ENCODE measurements at places on chromosomes 12 and 14.

DNA sequence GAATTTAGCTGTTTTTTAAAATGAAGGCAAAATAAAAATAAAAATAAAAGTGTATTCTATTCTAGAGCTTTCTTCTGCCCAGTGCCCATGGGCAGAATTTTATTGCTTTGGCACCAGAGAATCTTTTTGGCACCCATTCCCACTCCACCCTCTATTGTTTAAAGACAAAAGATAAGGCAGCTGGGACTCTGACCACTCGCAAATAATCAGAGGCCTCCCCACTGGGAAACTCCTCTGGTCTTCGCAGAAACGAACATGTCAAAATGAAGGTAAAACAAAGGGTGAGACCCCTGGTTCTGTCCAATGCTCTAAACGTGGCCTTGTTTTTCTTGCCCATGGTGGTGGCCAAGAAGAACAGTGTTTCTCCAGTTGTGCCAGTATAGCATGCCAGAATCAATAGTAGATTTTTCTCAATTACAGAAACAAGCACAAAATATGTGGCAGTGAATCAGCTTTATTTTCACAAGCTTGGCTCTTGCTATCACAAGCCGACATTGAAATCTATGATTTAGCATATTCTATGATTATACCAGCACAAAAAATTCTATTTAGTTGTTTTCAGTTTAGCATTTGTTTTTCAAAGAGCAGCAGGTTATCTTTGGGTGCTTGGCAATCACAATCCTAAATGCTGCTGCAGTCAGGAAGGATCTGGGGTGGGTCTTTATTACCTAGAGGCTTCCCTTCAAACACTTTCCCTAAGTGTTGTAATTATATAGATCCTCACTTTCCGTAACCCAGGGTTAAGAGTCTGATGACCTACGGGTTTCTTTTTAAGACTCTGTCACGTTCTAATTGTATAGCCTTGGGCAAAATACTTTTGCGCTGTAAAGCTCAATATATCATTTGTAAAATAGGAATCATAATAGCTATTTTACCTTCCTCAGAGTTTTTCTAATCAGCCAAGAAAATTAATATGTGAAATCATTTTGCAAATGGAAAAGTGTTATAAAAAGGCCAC lies 50.5 kb downstream of the KITLG start:
- no peak for DNase-seq

DNA sequence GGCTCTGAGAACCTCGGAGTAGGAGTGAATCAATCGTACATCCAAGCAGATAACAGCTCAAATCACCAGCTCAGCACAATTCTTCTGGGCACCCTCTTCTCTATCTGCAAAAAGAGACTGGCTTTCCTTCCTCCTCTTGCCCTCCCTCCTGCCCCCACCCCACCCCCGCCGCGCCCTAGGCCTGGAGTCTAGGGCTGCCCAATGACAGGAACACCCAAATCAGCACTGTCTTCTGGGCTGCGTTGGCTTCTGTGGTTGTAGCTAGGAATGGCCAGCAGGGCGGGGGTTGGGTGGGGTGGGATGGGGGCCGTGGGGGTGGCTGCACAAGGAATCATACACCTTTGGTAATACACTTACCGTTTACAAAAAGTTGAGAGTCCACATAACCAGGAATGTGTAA lies 28.0 kb upstream of the TMCC3 start:
- no peak for DNase-seq

GRCh38 chr14:49381778-49382177 lies 204.4 kb downstream of the RPS29 start:
- no peak for DNase-seq

DNA sequence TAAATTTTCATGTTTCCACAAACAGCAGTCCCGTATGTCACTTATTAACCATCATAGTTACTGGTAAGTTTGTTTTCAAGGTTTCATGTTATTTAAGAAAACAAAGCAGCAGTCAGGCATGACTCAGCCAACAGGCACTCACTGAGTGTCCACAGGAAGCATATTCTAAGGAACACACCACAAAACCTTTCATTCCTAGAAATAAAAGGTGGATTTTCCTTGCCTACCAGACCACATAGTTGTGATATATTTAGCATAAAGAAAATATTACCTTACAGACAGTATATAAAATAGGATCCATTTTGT lies 143.3 kb upstream of the AVPR1A start:
- no peak for DNase-seq

- DNase-seq = no peak
Observed at GRCh38 chr12:69501154-69501895, 31.1 kb downstream of the FRS2 start.

DNA sequence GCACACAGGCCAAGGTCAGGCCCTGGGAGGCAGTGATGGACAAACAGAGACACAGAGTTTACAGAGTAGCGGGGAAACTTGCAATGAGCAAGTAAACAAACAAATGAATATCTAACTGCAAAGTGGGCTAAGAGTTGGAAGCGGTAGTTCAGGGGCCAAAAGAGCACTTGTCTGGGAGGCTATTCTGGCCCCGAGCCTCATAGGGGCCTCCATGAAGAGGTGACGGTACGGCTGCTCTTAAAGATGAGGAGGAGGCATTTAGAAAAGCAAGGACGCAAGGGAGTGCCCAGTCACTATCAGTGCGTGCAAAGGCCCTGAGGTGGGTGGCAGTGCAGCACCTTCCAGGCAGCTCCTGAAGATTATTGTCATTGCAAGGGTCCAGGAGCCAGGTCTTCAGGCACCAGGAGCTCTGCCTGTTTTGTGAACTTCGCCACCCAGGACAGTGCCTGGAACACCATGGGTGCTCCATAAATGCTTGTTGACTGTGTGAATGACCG lies 4.4 kb upstream of the TMEM119 start:
- DNase-seq = no peak

DNA sequence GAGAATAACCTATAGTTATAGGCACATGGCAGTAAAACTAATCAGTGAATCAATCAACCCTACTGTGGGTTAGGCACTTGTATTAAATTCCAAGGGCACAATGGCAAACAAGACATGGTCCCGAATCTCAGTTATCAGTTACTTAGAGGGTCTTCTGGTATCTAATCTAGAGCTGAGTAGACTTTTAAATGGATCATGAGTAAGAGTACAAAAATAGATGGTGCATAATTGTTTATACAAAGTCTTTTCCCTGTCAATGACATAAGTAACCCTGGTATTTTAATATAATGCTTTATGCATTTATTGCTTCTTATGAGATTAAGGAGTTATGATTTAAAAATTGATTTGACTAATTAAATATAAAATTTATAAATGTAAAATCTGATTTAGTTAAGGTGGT lies 23.0 kb upstream of the KCNJ8 start:
- no peak for DNase-seq

GRCh38 chr12:51421266-51421884 lies 3.3 kb upstream of the SLC4A8 start:
- no peak for DNase-seq

- no peak for DNase-seq
Observed at GRCh38 chr14:23028799-23029198, 5.9 kb downstream of the PSMB5 start.

DNA sequence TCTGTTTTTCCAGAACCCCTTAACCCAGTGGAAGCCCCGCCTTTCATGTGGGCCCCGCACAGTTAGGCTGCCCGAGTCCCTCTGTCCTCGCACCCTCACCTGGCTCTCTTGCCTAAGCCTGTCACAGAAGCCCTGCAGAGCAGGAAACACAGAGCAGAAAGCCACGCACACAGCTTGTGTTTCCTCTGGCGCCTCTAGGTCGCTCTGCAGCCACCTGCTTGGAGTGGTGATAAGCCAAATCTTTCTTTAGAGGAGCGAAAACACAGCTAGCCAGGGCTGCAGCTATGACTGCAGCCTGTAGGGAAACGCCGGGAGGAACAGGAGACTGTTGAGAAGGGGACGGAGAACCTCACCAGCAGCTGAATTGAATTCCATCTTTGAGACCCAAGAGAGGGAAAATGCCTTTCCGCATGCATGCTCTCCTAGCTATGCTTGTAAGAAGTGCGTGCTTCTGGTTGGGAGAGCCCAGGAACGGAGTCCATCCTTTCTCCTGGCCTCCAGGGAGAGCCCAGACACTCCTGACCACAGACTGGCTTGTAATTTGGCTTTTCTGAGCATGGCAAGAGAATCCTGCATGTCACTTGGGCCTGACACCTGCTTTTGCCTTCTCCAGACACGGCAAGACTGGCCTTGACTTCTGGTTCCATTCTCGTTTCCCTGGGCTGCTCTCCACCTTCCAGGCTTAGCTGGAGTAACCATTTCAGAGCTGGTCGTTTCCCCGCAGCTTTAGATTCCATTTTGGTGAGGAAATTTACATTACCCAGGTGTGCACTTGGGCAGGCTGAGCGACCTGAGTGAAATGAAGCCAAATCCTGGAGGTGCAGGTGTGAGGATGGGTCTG lies 301.6 kb downstream of the CACNA1C start:
- DNase-seq = no peak

- no peak for DNase-seq
Observed at GRCh38 chr14:70002589-70003346, 123.6 kb downstream of the SMOC1 start.

GRCh38 chr12:97781342-97781741 lies 318.7 kb downstream of the RMST start:
- DNase-seq = no peak

DNA sequence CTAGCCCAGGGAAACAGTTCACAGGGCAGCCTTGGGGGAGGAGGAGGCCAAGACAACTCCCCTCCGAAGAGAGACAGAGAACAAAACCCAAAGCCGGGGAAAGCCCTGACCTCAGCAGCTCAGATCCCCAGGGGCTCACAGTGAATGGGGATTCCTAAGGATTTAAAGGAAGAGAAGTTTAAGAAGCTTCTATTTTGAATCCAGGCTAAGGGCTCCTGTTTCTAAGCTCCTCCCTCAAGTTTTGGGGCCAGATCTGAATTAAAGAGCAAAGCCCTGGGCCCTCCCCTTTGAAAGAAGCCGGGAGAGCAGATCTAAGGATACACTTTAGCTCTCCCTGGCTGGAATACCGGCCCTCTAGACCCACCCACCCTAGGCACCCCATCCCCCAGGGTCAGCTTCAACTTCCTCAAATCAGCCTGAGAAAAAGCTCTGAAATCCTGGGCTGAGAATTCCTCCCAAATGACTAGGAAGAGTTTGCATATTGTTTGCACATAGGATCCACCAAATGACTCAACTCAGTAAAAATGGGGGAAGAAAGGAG lies 3.9 kb downstream of the KDM2B start:
- DNase-seq = no peak

Measured in SIG-M5 (cell line).